ENCODE measurements at places on chromosomes 5 and 9.

- peak; percentile 37 for DNase-seq
Measured at GRCh38 chr9:91945277-91946085, 4.5 kb downstream of the ROR2 start.

DNA sequence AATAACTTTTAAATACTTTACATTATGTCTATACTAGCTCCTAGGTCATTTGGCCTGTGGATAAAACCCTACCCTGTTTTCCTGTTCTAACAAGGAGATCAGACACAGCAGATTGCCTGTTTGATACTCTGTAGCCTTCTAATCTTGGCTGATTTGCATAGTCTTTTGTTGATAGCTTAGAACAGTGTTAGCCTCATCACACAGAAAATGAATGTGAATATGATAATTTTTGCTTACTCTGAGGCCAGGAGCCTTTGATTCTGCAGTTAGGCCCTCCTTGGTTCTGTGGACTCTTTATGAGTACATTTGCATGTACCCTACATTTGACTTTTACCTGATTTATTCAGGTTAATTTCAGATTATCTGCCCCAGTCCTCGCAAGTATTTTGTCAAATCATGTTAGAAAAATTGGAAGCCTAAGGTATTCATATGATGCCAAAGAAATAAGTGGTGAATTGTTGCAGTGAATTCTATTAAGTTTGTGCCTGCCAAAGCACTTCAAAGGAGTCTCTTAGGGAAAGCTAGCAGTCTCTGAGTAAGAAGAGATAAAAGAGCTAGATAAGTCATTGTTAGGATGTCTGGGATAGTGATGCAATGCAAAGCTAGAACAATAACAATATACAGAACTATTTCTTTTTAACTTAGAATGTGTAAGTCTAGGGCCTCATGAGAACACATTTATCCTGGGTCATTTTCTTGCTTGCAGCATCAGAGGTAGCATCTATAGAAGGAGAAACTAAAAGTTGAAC, 56.4 kb downstream of the SCAMP1 start:
- no peak for DNase-seq

- DNase-seq = no peak
Measured at GRCh38 chr5:160133071-160133917, 14.0 kb upstream of the PWWP2A start.

DNA sequence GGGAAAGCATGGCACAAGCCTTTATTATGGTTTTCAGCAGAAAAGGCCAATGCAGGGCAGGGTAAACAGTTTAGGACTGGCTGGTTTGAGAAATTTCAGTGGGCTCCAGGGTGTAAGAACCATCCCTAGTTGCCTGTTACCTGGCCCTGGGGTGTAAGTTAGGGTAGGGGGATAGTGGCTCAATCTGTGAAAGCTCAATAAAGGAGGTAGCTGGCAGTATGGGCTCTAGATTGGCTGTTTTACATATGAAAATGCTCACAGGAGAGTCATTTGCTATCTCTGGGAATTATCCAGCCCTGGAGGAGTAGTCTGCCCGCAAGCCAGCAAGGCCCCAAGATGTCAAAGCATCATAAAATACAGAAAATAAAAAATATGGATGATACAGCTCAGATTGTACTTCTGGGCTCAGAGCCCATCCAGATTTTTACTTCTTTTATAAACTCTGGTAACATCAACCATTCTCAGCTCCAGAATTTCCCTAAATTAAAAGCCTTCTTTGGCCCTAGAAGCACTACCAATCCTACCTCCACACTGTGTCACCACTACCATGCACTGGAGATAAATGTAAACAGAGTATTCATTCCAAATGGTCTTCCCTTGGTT, 31.1 kb downstream of the SSBP2 start:
- no peak for DNase-seq

DNA sequence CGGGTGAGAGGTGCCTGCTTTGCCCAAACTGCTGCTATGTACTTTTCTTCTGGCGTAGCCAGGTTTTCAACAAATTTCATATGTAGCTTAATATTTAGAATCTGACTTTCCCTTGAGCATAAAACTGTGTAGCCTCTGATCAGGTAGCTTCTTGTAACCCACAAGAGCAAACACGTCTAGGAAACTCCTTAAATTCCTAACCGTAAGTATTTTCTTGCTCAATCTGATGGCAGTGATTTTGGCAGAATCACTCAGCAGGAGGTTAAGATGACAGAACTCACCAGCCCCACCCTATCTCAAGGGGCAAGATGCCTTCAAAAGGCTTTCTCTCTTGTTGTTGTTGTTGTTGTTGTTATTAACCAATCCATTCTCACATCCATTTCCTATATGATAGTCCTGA, 20.8 kb downstream of the CKMT2 start:
- DNase-seq = no peak

DNA sequence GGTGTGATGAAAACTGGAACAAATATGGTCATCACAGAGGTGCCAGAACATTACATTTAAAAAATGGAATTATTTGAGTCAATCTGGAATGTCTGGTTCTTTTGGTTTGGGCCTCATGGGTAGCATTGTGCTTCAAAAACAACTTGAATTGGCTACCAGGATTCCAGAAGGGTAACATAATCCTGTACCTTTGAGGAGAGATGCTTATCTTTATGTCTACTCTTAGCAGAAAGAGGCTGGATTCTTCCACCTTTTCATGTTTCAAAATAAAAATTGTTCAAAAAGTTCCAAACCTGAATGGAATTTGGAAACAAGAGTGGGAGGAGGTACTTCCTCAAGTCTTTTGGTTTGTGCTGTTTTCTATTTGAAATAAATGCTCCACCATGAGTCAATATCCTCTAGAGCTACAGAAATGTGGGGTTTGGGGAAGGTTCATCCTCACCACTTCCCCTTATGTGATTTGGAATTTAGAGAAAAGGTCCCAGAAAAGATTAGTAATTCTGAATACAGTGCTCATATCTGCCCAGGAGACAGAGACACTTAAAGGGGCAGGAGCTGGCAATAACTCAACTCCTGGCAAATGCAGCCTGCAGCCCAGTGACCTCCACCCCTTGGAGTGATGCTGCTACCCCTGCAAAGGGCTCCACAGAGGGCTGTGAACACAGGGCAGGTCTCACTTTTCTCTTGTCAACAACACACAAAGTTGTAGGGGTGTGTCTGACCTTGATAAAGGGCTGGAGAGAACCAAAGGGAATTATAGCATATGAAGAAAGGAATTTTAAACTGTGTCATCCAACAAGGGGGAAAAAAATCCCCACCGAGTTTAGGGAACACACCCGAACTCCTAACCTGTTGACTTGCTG, 272.8 kb downstream of the CWC27 start:
- no peak for DNase-seq
